ENCODE measurements at places on chromosomes 7 and 10. TPM values are rescaled to one million over a fixed set of nuclear protein-coding genes. Genes with fewer than 3 reads are reported as not detected.

PTPRE gene
- total RNA-seq = 26.8 TPM

AZGP1 gene
- 214 TPM for total RNA-seq

TPK1 gene
- 8.2 TPM for total RNA-seq

COL26A1 gene
- not detected for total RNA-seq

FRMPD2 gene
- total RNA-seq = 0.66 TPM

TMEM106B gene
- total RNA-seq = 35.4 TPM

NPFFR1 gene
- not detected for total RNA-seq

SLC26A5 gene
- not detected for total RNA-seq

ZNF485 gene
- 2.1 TPM for total RNA-seq

PSD gene
- total RNA-seq = 1.6 TPM

LIPF gene
- not detected for total RNA-seq

PNPLA8 gene
- total RNA-seq = 28.0 TPM

Measured in heart left ventricle (tissue), 16 donors.